T-helper 22 cell (primary cell): ENCODE measurements at places on chromosomes 4 and X.

DNA sequence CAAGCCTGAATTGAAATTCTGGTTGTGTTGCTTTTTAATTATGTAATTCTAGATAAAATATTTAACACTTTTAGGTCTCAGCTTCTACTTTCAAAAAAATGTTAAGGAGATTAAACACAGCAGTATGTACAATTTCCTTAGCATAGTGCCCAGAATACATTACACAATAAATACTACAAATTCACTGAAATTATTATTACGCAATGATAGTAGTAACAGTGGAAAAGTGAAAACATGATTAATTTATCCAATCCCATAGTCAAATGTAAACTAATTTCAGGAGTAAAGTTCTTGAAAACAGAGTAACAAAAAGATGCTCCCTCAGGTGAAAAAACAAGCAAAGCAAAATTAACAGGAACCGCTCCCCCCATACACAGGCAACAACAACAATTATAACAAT lies 1915.4 kb downstream of the STIM2 start:
- DNase-seq = no peak

GRCh38 chrX:154775419-154776349 lies 13.0 kb downstream of the DKC1 start:
- no peak for DNase-seq

DNA sequence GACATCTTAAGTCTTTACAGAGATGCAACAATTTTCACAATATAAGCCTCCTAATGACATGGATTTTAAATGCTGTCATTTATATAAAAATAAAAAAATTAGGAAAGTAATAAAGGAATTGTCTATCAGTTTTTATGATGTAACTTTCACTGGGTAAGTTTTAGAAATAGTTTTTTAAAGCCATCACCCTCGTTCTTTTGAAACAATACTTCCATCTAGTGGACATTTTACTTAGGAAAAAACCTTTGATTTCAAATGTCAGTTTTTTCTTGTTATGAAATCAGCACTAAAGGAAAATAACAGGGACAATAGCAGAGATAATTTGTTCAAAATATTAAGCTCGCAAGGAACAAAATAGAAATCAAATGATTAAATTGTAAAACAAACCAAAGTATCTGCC lies 24.3 kb upstream of the NDNF start:
- no peak for DNase-seq

DNA sequence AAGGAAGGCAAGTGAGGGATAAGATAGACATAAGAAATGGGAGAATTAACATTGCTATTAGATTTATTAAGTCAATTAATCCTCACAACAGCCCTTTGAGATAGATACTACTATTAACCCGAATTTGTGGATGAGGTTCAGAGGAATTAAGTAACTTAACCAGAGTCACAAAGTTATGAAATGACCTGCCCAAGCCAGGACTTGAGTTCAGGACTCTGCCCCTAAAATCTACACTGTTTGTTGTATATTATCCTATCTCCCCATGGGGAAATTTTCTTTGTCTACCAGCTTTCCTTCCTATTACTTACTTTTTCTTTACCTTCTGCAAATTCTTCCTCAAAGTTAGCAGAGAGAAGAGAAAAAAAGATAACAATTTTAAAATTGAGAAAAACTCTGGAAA lies 33.4 kb upstream of the UBQLN2 start:
- no peak for DNase-seq

DNA sequence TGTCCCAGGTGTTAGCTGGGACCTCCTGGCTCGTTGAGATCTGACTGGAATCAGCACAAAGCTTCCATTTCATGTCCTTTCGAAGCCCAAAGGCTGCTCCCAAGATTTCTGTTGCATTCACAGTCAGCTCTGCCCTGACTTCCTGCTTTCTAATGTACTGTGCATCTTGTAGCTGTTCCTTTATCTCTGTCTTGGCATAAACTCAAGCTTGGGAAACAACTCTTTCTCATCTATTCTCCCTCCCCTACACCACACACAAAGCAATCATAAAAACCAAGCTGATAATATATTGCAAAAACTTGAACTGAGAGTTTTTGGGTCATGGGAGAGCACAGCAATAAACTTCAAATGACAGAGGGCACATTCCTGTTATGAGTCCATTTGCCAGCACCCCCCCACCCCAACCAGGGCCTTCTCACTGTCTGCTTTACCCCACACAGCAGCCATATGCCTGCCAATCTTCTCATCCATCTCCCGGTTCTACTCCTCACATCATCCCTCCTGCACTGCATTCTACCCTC lies 76.3 kb downstream of the SYNPO2 start:
- DNase-seq = no peak

- DNase-seq = no peak
These were observed 24.5 kb downstream of the CETN2 start for GRCh38 chrX:152806035-152806434.

DNA sequence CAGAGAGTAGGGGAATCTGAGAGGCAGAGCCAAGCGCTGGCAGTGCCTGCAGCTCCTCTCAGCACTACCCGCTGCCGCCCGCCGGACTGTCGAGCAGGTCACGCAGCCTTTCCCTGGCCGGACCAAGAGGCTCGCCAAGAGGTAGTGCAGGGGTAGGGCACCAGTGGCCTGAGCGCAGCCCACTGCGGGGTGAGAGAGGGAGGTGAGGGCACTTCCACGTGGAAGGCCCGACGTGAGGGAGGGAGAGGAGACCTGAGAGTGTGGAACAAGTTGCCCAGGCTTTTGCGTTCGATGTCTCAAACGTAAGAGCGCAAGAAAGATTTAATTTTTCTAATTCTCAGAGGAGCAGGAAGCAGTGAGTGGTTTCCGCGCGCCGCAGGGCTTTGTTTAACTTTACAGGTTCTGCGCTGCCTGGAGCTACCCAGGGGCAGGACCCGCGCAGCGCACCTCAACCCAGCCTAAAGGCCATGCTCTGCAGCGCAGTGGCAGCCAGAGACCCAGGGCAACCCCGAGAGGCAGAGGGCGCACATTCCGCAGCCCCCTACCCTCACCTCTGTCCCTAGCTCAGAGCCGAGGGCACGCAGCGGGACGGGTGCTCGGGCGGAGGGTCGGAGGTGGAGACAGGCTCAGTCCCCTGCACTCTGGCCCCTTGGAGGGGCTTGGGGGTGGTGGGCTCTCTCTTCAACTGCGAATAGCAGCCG lies 14.9 kb downstream of the ARHGAP36 start:
- DNase-seq = no peak

DNA sequence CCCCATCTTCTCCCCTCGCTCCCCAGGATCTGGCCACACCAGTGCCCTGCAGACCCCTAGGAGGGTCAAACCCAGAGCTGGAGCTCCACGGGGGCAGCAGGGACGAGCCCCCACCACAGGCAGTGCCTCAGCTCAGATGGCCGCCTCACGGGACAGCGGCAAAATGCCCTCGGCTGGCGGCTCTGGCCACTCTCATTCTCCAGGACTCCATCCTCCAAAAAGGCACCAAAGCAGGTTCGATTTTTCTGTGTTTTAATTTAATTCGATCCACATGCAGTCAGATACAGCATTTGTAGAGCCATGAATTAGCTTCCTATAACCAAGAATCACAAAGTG lies 8.3 kb downstream of the FAM53A start:
- no peak for DNase-seq

DNA sequence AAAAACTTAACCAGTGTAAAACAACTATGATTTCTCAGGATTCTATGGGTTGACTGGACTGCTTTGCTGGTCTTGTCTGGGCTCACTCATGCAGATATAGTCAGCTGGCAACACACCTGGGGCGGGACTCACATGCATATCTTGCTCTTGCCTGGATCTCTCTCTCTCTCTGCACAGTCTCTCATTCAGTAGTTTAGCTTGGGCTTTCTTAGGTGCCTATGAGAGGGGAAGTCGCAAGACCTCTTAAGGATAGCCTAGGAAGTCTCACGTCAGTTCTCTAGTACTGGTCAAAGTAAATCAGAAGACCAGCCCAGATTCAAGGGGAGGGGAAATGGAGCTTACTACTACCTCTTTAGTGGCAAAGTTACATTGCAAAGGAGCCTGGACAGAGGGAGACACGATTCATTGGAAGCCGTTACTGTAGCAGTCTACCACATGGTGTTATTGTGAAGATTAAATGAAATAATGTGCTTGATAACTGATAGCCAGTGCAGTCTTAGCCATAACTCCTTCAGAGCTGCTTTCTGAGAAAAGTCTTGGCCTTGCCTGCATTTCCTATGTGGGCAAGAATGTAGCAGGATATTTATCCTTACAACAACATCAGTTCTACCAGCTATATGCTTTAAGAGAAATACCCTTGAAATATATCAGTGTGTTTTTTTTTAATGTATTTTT lies 2.1 kb downstream of the COPS4 start:
- DNase-seq = no peak

GRCh38 chr4:47187608-47188007 lies 156.2 kb downstream of the GABRB1 start:
- DNase-seq = no peak

GRCh38 chr4:72109959-72110497 lies 78.2 kb downstream of the NPFFR2 start:
- no peak for DNase-seq

DNA sequence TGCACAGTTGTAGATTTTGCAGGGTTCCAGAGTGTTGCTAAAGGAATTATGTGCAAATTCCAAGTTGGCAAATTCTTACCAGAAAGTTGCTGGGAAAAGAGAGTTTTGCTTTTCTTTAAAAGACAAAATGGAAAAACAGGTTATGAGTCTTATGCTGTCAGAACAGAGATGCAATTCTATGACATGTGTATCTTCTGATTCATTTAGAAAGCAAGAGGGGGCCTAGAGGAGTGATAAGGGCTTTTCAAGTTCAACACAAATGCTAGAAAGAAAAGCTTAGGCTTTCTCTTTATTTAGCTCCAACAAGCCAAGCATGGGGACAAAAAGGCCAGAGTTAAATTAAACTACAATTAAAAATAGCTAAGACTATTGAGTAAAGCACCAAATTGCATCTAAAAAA lies 72.4 kb upstream of the GATB start:
- no peak for DNase-seq

DNA sequence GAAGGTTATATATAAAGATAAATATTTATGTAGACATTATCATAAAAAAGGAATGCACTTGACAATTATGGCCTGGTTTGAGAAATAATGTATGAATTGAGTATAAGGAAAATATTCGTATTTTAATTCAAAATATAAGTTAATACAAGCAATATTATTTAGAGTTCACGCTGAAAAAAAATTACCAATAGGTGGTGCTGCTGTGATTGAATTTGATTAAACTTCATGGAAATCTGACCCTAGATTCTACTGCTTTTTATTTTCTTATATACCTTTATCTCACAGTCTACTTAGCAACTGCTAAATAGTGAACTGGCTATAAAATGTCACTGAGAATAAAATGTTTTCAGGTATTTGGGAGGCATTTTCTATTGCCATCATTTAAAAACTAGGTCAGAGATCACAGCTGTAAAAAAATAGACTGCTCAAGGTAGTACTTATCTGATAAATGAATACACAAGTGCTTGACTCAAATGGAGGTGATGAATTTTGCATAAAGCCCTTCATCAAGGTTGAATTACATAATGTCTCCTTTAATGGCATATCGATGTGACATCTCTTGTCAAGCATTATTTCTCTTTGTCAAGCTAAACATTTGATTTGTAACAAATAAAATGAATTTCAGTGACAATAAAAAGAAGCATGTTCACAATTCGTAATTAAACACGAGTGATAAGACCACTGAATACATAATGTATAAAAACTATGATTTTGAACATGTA lies 1638.8 kb upstream of the PCDH7 start:
- no peak for DNase-seq

- no peak for DNase-seq
These were observed 288.0 kb upstream of the SFRP2 start for GRCh38 chr4:154076921-154077320.

DNA sequence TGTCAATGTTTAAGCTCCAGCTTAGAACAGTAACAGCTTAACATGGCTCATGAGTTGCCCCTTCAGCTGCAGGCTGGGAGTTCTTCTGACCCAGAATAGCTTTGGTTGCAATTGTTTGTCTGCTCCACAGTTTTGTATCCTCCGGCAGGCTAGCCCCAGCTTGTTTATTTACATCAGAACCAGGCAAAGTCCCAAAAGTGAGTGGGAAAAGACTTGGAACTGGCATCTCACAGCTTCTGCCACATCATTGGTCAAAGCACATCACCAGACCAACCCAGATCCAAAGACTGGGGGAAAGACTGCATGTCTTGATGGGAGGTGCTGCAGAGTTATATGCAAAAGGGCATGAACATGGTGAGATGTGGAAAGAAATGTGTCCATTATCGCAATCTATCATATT lies 231.2 kb upstream of the CPEB2 start:
- DNase-seq = no peak

GRCh38 chr4:110637408-110638088 lies 14.7 kb upstream of the PITX2 start:
- no peak for DNase-seq

DNA sequence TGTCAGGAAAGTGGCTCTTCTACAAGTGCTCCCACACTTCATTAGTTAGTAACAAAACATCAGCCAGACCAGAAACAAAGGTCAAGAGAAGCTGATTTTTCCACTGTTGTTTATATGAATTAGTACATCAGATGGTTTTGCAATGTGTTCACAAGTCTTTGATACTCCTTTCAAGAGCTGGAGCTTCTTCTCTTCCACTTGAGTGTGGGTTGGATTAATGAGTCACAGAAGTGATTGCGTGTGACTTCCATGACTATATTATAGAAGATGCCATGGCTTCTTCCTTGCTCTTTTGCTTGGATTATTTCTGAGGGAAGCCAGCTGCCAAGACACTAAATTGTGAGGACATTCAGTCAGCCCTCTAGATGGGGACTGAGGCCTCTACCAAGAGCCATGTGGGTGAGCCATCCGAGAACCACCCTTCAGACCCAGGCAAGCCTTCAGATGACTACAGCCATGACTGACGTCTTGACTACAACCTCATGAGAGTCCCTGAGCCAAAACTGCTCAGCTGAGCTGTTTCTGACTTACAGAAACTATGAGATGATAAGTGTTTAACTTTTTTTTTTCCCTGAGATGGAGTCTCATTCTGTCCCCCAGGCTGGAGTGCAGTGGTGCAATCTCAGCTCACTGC lies 18.1 kb downstream of the SOWAHB start:
- DNase-seq = no peak
